ENCODE measurements at places on chromosomes 11 and 22.

DNA sequence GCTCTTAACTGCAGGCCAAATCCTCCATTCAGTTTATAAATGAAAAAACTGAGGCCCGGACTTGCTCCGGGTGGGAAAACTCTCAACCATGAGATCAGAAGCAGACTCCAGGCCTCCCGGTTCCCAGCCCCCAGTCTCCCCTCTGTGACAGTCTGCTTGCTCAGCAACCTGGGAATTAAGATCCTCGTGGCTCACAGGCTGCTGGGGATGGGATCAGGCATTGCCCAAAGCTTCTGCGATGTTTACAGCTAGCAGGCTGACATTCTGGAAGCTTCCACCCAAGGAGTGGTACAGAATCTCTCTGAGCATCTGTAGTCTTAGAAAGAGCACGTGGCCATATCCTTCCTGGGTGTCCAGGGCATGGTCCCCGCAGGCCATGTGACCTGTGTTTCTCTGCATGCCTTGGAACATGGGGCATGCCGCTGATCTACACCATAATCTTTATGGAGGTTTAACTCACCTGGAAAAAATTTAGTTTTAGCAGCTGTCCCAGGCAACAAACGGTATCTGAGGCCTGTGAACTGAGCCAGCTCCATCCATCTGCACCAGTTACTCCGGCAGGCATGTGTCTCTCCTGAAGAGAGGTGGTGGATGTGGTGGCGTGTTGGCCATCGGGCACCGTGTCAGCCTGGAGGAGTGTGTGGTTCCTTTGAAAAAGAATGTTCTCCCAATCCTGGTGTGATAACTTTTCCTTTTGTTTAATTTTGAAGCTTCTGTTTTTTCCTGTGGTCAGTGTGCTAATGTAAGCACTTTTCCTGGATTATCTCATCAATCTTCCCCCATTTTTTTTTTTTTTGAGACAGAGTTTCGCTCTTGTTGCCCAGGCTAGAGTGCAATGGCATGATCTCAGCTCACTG lies 7.9 kb downstream of the FBLN1 start:
- no peak for DNase-seq

DNA sequence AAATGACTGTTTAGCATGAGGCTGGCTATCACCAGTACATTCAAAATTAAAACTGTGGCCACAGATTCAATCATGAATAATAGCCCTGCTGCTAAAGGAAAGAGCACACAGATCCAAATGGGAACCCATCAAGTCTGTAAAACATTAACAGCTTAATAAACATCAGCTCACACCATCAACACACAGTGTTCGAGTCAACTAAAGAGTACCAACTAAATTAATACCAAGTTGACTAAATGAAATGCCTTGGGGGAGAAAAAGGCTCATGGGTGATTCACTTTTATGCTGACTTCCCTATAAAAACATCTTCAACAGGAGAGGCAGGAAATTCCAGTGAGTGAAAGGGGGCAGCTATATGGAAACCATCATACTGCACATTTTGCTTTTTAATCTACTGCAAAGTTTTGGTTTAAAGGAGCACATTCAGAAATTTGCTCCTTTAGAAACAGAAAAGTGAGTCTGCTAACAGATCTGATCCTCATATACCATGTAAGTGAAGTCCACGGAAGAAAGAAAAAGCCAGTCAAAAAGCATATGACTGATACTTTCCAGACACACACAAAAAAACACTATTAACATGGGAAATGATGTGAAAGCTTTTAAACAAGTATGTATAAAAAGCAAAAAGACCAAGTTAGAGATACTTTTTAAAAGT lies 16.3 kb downstream of the LGR4 start:
- no peak for DNase-seq

DNA sequence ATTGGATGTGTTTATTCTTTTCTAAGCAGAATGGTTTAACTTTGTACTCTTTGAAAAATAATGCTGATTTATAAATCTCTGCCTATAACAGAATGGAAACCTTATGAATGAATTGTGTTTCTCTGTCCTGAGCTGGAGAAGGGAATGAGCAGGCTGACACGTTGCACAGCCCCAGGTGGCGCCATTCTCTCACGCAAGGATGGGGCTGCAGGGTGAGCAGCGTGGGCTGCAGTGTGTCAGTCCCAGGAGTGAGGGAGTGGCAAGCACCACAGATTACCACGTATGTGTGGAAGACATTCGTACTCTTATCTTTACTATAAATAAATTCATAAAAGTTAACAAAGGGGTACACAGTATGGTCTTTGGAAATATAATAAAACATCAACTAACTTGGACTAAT lies 33.4 kb downstream of the FDX1 start:
- DNase-seq = no peak

GRCh38 chr11:38315151-38315550 lies 1717.1 kb upstream of the RAG2 start:
- no peak for DNase-seq

- no peak for DNase-seq
Measured at GRCh38 chr11:22244986-22245592, 52.2 kb downstream of the ANO5 start.

DNA sequence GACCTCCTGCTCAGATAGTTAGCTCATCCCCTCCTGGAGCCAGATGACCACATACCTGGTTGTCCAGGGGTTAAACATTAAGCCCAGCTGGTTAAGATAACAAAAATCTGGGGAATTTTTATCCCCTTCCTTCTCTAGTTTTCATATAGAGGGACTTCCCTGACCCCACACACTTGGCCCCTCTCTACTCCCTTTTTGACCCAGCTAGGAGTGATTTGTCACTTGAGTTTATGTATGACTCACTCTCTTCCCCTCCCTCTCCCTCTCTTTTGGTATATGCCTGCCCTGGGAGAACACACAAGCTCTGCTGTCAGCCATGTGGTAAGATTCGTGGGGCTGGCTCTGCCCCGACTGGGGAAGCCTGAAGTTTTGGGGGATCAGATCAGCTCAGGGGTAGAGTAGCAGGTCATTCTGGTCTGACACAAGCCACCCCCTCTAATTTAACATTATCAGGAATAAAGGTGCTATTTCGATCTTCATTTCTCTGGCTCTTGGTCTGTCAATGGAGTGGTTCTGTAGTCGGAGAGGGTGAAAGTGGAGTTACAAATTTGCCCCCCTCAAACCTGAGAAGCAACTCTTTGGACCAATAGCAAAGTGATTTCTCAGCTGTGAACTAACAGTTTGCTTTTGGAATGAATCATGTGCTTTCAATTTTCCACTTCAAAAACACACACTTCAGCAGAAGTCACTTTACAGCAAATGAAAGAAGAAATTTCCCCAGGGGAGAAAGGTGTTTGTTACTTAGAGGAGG lies 415.3 kb upstream of the CADM1 start:
- DNase-seq = no peak

Measured in T1000 (cell line).